ENCODE measurements at places on chromosomes 2 and 18.

DNA sequence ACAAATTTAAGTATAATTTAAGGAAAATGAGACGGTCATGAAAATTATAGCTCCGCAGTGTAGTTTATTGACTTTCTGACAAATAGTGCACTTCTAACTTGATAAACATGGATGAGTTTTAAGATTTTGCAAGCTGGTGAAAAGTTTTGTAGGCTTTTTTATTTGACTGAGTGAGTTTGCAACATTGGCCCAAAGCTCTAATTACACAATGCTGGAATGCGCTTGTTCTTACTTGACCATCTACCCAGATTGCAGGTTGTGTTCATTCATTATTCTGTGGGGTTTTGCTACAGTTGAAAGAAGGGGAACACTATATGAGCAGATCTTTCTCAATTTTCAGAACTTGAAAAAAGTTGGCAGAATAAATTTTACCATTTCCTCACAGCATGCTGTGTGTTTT, 13.5 kb downstream of the SPOPL start:
- no peak for DNase-seq

DNA sequence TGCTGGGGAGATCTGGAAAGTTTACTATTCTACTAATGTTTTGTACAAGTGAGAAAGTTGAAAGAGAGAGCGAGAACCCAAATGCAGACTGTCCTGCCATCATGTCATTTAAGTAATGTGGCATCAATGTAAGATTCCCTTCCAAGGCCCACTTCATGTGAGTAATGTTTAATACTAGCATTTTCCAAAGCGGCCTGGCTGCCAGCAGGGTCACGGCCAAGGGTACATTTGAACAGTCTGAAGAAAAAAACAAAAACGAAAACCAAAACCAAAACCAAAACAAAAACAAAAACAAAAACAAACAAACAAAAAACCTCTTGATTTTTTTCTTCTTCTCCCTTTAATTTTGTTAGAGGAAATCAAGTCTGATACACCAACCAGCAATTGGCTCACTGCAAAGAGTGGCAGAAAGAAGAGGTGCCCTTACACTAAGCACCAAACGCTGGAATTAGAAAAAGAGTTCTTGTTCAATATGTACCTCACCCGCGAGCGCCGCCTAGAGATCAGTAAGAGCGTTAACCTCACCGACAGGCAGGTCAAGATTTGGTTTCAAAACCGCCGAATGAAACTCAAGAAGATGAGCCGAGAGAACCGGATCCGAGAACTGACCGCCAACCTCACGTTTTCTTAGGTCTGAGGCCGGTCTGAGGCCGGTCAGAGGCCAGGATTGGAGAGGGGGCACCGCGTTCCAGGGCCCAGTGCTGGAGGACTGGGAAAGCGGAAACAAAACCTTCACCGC, 2.2 kb downstream of the HOXD10 start:
- DNase-seq, result no peak

- no peak for DNase-seq
These were observed 94.0 kb upstream of the STON1 start for GRCh38 chr2:48435909-48436308.

- DNase-seq, result no peak
These were observed 58.4 kb downstream of the ARL4C start for GRCh38 chr2:234438305-234438977.

DNA sequence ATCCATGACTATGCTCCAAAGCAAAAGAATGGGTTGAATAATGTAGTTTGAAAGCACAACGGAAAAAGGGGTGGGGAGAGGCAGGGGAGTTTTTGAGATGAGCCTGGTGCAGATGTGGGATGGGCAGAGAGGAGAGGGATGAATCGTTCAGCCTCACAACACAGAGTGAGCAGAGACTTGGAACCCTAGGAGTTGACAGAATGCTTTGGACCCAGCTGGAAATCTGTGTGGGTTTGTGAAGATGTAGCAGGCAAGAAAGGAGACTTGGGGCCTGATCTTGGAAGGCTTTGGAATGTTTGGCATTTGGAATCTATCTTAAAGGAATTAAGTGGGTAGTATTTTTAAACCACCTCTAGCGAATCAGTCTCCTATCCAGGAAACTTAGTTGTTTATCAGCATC, 66.0 kb upstream of the KCTD1 start:
- no peak for DNase-seq

GRCh38 chr2:159684796-159685195, 27.5 kb upstream of the MARCHF7 start:
- DNase-seq, result peak; percentile 51

- no peak for DNase-seq
These were observed 96.4 kb upstream of the DDX18 start for GRCh38 chr2:117718048-117718447.

DNA sequence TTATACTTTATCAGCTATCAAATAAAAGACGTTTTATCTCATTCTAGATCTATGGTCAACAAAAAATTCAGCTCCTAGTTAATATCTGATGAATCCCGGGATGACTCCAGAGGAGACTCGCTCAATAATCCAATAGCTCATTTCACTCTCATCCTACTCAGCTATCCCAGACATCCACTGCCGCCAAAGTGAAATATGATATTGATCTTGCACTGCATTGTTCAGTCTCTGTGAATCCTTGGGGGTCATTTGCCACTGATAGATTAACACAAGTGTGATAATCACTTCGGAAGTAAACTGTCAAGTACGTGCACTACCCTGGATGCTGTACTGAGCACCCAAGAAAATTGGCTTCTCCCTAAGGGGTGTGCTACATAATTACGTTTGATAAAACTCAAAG, 249.1 kb downstream of the SUCLG1 start:
- DNase-seq, result no peak

DNA sequence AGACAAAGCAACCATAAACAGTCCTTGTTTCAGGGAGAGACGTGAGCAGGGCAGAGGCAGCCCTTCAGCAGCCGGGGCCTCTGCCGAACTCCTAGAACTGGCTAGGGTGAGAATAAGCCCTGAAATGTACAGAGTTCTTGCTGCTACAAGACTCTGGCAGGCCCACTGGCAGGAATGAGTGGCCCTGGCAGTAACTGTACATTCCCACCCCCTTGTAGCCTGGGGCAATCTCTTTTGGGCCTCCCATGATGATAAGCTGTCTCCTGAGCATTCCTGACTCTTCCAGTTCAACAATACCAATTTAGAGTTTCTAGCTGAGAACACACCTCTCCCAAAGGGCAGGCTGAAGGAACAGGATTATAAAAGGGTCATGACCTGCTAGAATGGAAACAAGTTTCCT, 54.3 kb downstream of the HAUS1 start:
- DNase-seq, result peak; percentile 43

- DNase-seq, result no peak
These were observed 123.7 kb upstream of the SATB2 start for GRCh38 chr2:199581408-199581807.

GRCh38 chr2:150228936-150229335, 258.5 kb downstream of the RND3 start:
- DNase-seq, result no peak

DNA sequence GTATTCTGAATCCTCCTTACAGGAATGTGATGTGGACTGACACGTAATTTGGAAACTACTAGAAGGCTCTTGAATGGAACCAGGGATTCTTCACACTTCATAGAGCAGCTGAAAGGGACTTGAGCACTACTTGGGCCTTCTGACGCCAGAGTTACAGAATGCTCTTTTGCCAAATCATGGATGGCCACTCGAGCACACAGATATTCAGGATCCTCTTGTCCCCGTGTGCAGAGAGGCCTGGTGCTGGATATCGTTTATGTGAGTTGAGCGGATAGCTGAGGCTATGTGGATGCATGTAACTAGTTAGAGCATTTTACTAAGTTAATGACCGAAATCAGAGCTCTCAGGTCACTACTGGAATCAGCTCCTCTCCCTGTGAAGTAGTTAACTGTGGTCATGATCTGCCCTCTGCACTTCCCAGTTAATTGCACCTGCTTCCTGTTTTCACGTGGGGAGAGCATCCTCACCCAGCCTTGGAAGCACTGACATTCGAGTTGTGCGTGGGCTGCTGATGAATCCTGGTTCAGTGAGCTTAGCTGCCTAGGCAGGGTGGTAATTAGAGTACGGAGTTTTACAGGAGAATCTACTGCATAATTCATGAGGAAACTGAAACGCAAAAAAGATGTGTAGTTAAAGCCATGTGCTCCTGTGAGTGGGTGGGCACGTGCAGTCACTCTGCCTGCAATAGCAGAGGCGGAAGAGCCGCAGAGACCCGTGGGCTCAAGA, 5.2 kb upstream of the TPO start:
- no peak for DNase-seq

- DNase-seq, result no peak
These were observed 13.3 kb downstream of the PROC start for GRCh38 chr2:127431408-127432023.

- no peak for DNase-seq
These were observed 87.2 kb upstream of the ZEB2 start for GRCh38 chr2:144607099-144607498.

- no peak for DNase-seq
These were observed 10.7 kb downstream of the C2orf80 start for GRCh38 chr2:208179028-208179609.

- DNase-seq, result peak; percentile 60
These were observed 179.8 kb upstream of the EPAS1 start for GRCh38 chr2:46117379-46117778.

GRCh38 chr18:63107171-63107845, 212.3 kb downstream of the BCL2 start:
- no peak for DNase-seq

GRCh38 chr2:134246154-134246874, 7.6 kb upstream of the MGAT5 start:
- DNase-seq, result no peak

- DNase-seq, result no peak
These were observed 650.8 kb upstream of the FANCL start for GRCh38 chr2:58891828-58892377.

- no peak for DNase-seq
These were observed 60.8 kb downstream of the CRACDL start for GRCh38 chr2:98875081-98875728.

- no peak for DNase-seq
These were observed 5.9 kb upstream of the ASIC4 start for GRCh38 chr2:219508444-219508734.

DNA sequence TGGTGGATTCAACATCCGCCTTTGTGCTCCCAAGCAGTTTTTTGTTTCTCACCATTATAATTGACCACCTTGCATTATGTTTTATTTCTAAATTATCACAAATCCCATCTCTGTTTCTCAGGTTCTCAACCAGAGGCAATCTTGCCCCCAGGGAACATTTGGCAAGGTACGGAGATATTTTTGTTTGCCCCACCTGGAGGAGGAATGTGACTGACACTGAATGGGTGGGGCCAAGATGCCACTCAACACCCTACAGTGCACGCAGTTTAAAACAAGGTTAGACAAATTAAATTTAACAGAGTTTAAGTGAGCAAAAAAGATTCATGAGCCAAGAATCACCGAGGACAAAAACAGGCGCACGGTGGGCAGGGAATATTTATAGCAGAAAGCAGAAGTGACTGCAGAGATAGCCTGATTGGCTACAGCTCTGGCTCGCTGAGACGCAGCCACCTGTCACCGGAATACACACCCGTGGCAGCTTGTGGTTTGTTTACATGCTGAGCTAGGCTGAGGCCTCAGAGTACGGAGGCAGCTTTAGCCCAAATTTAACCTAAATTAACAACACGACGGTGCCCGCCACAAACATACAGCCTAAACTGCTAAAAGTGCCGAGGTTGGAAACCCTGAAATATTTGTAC, 150.0 kb upstream of the ALKAL2 start:
- no peak for DNase-seq

DNA sequence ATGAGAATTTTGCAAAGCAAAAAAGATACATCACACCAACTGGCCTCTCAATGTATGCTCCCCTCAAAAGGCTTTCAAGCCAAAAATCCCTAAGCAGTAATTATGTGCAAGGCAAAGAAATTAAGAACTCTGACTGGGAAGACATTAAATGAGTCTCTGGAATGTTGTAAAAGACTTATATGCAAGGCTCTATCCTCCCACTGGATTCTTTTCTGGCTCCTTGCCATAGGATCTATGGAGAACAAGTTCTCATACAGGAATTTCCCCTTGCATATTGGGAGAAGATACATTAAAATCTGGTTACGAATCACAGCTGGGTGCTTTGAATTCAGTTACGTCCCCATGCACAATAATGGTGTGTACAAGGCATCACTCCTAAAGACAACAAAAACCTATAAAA, 73.4 kb upstream of the ATL2 start:
- DNase-seq, result no peak

DNA sequence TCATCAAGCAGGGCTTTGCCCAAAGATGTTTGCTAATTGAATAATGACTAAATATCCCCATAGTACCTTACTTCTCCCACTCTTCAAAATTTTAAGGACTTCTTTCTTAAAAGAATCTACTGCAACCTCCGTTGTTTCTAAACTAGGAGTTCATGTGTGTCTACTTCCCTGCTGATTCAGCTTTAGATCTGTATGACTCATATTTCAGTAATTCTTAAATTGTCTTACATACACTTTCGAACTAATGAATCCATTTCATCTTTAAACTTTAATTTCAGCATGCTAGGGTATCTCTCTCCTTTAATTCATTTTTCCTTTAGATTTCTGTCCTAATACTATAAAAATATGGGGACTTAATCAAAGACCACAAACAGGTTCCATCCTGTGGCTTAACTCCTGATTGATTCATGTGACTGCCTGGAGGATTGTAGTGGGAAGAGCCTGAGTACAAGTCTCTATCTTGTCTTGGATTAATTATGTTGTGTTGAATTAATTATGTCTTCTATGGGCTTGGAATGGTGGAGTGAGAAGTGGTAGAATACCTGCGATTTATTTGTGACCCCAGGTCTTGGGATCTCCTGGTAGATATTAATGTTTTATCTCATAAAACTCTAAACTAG, 24.9 kb upstream of the COL5A2 start:
- peak; percentile 45 for DNase-seq

DNA sequence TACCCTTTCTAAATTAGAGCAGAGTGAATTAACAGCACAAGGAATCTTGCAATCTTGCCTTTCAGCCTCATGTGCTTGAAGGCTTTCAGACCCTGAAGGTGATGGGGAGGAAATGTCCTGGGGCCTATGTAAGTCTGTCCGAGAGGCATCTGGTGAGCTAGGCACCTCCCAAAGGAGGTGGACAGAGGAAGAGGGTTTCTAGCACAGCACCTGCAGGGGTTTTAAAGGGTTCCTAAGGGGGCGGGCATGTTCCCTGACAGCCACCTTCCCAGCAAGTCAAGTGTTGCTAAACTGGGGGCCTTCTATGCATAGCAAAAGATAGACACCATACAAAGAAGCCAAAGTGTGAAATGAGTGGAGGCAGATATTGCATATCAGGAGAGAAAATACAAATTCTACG, 88.5 kb downstream of the CDH2 start:
- no peak for DNase-seq

- no peak for DNase-seq
These were observed 64.0 kb upstream of the ZNF516 start for GRCh38 chr18:76558881-76559667.

- peak; percentile 8 for DNase-seq
These were observed 114.0 kb upstream of the STON1 start for GRCh38 chr2:48415836-48416515.

GRCh38 chr2:160652236-160652635, 158.6 kb upstream of the RBMS1 start:
- DNase-seq, result peak; percentile 12

GRCh38 chr18:56637711-56638231, 621 bp downstream of the TXNL1 start:
- DNase-seq, result no peak
